H7 (cell line): ENCODE measurements at places on chromosomes 2 and 18. TPM values are rescaled to one million over a fixed set of nuclear protein-coding genes. Genes with fewer than 3 reads are reported as not detected.

The B3GNT7 gene
- total RNA-seq = 52.9 and 70.4 TPM in 2 replicates

The ICOS gene
- total RNA-seq = not detected in 2 replicates

The RGPD3 gene
- 0.17 and 0.18 TPM in 2 replicates for total RNA-seq

The IL1B gene
- total RNA-seq = not detected in 2 replicates

The MAP2 gene
- 1.6 and 3.1 TPM in 2 replicates for total RNA-seq

The CD8A gene
- total RNA-seq = not detected in 2 replicates

The PTPN18 gene
- total RNA-seq = 9.6 and 11.9 TPM in 2 replicates

The NT5DC4 gene
- total RNA-seq = not detected in 2 replicates

The ITGAV gene
- total RNA-seq = 28.6 and 30.5 TPM in 2 replicates

The DSC2 gene
- total RNA-seq = 22.9 and 25.7 TPM in 2 replicates

The CLEC4F gene
- total RNA-seq = not detected in 2 replicates

The GBX2 gene
- 24.4 and 27.3 TPM in 2 replicates for total RNA-seq

The CPS1 gene
- 3.1 and 6.3 TPM in 2 replicates for total RNA-seq

The ZBTB7C gene
- total RNA-seq = 0.15 and 0.38 TPM in 2 replicates

The WNT10A gene
- total RNA-seq = 0.33 TPM in 1 of 2 replicates, not detected in the other

The SNTG2 gene
- total RNA-seq = 1.5 and 2.1 TPM in 2 replicates

The RNF144A gene
- total RNA-seq = 13.6 and 20.6 TPM in 2 replicates

The MOB4 gene
- total RNA-seq = 59.2 and 72.6 TPM in 2 replicates

The FAM124B gene
- total RNA-seq = 0.22 and 0.31 TPM in 2 replicates

The PXDN gene
- total RNA-seq = 102 and 124 TPM in 2 replicates

The GMPPA gene
- 53.4 and 71.7 TPM in 2 replicates for total RNA-seq

The KYNU gene
- total RNA-seq = 0.31 and 1.9 TPM in 2 replicates

The PROC gene
- 0.31 TPM in 1 of 2 replicates, not detected in the other for total RNA-seq

The NAT8 gene
- not detected in 2 replicates for total RNA-seq

The MAP3K19 gene
- total RNA-seq = not detected in 2 replicates

The LAMA3 gene
- 0.11 and 0.21 TPM in 2 replicates for total RNA-seq

The IMPACT gene
- total RNA-seq = 27.8 and 41.8 TPM in 2 replicates

The UGT1A7 gene
- 0.07 TPM in 1 of 2 replicates, not detected in the other for total RNA-seq

The TRIM43 gene
- total RNA-seq = not detected in 2 replicates

The CACNB4 gene
- 0.83 and 1.7 TPM in 2 replicates for total RNA-seq

The GCKR gene
- 0.07 TPM in 1 of 2 replicates, not detected in the other for total RNA-seq

The CAPN13 gene
- total RNA-seq = 0.55 and 2.3 TPM in 2 replicates

The RGPD4 gene
- total RNA-seq = not detected in 2 replicates

The REG1B gene
- not detected in 2 replicates for total RNA-seq

The TCF7L1 gene
- total RNA-seq = 9.9 and 10.7 TPM in 2 replicates

The PLEKHB2 gene
- total RNA-seq = 82.4 and 89.1 TPM in 2 replicates

The NRP2 gene
- total RNA-seq = 89.1 and 92.4 TPM in 2 replicates

The LINC00305 gene
- total RNA-seq = not detected in 2 replicates

The GALNT5 gene
- total RNA-seq = 0.07 and 0.18 TPM in 2 replicates

The ALPP gene
- 0.15 and 0.69 TPM in 2 replicates for total RNA-seq

The TLX2 gene
- total RNA-seq = not detected in 2 replicates

The IHH gene
- total RNA-seq = 1.1 TPM in 2 replicates

The CXCR1 gene
- total RNA-seq = not detected in 2 replicates
